Stimulated activated CD4-positive, alpha-beta T cell treated with anti-CD3 and anti-CD28 coated beads, Interleukin-4, amount 100 ng/mL, for 1 hour (primary cell): ENCODE measurements at places on chromosomes 16 and 17.

DNA sequence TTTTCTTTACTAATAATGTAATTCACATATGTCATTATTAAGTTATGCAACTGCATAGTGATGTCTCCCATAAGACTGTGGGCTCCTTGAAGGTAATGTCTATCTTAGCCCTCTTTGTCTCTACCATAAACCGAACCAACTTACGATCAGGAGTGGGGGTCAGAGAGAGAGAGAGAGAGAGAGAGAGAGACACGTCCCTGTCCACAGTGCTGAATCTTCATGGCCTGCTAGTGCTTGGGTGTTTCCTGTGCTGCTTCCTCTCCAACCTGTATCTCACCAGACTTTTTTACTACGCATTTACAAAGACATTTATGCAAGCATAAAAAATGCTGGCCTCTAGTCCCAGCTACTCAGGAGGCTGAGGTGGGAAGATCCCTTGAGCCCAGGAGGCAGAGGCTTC lies 52.2 kb upstream of the HAPSTR1 start:
- no peak for DNase-seq

DNA sequence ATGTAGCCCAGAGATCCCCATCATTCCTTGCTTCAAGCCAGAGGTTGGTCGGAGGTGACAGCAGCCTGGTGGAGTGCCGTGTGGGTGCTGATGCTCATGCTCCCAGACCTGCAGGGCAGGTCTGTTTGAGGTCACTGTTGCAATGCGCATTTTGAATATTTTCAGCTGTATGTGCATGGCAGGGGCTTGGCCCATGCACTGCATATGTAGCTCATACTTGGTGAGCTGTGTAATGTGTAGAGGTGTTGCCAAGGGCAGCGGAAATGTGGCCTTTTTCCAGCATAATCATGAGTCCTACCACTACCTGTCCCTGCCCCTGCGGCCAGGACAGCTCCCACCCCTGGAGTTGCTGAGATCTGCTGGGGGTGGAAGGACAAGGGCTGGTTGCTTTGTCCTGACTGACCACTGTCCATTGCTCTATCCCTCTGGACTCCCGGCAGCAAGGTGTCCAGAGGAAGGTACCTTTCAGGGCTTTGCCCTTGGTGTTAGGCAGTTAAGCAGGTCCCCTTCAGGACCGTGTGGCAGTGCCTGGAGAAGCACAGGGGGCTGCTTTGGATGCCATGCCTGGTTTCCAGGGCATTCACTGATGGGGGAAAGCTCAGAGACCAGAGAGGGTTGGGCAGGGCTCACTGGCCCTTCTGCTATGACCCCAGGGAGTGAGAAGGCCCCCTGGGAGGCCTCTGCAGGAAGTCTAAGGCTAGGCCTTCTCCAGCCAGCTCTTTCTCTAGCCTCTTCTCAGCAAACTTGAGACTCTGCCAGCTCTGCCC lies 215.2 kb downstream of the NTN1 start:
- DNase-seq: no peak

DNA sequence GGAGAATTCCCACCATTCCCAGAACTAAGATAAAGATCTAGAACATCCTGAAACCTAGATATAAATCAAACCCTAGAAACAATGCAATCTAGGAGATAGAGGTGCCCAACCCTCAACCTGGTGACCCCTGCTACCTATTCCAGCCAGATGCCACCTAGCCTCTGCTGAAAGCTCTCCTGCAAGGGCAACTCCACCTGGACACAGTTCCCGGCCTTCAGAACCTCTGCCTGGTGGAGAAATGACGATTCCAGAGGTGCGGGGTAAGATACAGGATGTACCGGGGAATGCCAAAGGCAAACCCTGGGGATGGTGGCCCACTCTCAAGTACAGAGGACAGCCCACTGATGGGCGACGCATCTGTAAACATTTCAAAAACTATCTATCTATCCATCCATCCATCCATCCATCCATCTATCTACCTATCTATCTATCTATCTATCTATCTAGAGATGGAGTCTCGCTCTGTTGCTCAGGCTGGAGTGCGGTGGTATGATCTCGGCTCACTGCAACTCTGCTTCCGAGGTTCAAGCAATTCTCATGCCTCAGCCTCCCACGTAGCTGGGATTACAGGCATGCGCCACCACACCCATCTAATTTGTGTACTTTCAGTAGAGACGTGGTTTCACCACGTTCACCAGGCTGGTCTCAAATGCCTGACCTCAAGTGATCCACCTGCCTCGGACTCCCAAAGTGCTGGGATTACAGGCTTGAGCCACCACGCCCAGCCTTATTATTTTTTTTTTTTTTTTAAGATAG lies 19.0 kb downstream of the MEAK7 start:
- no peak for DNase-seq

- peak; percentile 39 for DNase-seq
These were observed at the start of gene MT3 for GRCh38 chr16:56589141-56590039. MT3 (plus strand) TSS chr16:56589528; CDS start chr16:56589591, 63 bp downstream.

- peak; percentile 31 for DNase-seq
These were observed at the start of gene GJC1 for GRCh38 chr17:44829523-44830358. GJC1 (minus strand) TSS chr17:44830287; CDS start chr17:44805817, 24,470 bp downstream.

DNA sequence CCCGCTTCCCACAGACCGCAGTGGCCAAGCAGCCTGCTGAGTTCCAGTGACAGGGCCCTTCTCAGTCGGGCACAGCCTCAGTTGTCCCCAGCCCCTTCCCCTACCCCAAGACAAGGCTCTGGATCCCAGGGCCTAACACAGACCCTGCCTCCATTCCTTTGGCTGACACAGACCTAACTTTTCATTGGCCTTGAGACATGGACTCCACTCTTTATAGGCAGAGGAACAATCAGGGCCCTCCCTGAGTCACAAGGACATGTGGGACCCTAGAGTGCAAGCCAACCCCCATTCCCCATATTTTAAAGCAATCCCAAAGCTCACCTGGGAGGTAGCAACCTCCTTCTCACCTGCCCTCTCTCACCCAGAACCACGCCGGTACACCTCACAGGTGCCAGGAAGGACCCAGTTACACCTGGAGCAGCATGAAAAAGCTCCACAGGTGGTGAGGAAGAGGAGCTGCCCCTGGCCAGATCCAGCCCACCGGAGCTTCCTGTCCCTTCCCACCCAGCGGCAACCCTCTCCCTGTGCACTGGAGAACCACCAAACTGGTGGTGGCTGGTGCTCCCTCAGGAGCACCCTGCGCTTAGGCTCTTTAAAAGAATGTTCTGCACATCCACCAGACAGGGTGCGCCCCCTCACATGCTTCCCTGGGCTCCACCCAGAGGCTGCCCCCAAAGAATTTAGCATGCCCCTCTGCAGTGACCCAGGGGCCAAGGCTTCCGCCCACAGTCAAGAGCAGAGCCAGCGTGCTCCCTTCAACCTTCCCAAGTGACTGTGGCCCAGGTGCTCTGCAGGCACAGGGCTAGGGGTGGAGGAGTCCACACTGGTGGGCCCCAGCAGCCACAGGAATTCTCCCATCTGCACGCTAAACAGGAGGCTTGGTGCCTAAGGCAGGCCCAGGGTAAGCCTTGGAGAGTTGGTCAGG lies 3.4 kb downstream of the MNT start:
- DNase-seq: no peak

GRCh38 chr16:24943471-24943870 lies 71.7 kb downstream of the ARHGAP17 start:
- DNase-seq: no peak

DNA sequence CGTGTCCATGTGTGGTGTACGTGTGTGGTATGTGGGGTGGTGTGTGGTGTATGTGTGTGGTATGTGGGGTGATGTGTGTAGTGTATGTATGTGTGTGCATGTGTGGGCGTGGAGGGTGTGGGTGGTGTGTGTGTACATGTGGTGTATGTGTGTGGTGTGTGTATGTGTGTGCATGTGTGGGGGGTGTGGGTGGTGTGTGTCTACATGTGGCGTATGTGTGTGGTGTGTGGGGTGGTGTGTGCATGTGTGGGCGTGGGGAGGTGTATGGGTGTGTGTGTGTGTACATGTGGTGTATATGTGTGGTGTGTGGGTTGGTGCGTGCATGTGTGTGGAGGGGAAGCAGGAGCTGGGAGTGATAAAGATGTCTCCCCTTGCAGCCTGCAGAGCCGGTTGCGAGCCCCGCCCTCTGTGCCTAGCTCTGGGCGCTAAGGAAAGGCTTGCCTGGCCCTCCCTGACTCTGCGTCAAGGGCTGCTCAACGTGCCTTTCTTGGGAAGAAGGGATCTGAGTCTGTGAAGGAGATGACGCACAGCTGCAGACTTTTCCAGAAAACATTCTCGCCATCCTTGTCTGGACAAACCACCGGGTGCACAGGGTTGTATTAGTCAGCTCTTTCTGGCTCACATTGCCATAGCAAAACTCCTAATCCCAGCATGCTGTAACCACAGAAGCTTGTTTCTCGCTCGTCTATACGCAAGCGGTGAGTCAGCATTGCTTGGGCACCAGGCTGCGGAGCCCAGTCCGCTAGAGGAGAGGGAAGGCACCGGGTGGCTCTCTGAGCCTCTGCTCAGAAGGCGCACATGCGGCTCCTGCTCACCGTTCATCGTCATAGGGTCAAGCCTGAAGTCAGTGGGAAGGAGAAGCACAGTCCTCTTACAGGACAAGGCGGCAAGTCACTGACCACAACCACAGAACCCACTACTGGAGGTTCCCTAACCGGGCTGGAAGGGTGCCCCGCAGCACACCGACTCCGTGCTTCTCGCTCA lies 2.0 kb upstream of the CD300H start:
- DNase-seq: no peak

- DNase-seq: no peak
These were observed 7.4 kb downstream of the CDC42EP4 start for GRCh38 chr17:73304438-73304837.

GRCh38 chr16:83271970-83272575 lies 535.7 kb upstream of the HSBP1 start:
- no peak for DNase-seq

DNA sequence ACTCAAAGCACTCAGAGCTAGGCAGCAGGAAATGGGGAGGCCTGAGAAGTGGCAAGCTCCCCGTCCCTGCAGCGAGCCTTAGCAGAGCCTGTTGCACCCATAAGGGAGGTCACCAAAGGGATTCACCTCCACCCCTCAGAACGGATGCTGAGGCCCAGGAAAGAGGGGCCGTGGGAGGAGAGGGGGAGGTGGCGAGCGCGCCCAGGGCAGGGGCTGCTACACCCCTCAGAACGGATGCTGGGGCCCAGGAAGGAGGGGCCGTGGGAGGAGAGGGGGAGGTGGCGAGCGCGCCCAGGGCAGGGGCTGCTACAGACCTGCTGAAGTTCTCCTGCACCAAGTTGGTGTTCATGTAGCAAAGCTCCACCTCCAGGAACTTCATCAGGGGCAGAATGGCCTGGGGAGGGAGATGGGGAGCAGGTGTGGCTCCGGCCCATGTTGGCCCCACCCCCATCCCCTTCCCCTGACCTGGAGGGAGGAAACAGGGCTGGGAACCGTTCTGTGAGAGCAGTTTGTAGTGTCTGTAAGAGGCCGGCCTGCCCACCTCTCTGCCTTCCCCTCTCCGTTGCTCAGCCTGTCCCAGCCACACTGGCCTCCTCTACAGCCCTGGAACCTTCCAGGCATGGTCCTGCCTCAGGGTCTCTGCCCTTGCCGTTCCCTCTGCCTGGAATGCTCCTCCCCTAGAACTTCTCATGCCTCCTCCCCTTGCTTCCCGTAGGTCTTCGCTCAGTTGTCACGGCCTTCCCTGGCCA lies 11.4 kb downstream of the UNC13D start:
- DNase-seq: peak; percentile 21

DNA sequence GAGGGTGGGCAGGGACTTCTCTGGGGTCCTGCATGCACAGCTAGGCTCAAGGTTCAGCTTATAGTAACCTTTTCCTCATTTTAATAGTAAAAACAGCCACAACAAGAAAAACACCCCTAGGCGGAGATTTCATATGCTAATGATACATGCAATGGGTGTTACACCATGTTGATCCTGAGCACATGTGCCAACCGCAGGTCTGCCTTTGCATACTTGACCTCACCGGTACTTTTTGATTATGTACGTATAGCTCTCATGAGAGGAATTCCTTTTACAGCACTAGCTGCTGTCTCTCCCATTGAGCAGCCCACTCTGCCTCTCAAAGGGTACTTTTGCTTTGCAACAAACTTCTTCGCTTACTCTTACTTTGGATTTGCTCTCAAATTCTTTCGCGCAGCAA lies 1.9 kb downstream of the KRTAP4-8 start:
- DNase-seq: no peak

- DNase-seq: no peak
These were observed 61.2 kb downstream of the CLEC16A start for GRCh38 chr16:11005611-11005975.

GRCh38 chr16:1062895-1063294 lies 9.7 kb upstream of the SSTR5 start:
- no peak for DNase-seq

DNA sequence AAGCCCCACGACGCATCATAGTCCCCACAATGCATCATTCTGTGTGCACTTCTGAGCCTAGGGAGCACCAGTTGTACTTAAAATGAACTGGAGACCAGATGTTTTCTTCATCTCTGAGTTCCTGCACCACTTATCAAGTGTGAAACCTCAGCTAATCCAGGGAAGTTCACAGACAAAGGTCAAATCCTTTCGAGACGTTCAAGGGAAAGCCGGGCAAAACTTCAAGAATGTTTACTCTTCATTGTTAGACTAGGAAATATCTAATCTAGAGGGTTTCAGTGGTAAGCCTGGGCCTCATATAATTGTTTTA lies 4.6 kb upstream of the PMP22 start:
- DNase-seq: no peak

DNA sequence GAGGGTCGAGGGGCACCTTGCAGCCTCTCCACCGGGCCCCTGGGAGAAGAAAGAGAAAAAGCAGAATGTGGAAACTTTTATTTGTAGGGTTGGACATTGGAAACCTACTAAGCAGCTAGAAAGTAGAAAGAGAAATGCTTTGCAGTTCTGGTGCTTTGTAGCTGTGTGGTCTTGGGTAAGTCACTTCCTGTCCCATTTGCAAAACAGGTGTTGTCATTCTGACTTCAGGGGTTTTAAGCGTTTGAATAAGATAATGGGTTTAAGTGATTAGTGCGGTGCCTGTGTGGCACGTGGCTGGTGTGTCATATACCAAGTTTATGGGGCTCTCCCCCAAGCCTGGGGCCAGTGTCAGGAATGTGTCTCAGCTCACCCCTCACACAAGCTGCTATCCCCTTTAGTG lies 1.6 kb downstream of the CA4 start:
- no peak for DNase-seq

GRCh38 chr17:67544364-67544955 lies 167.4 kb downstream of the PITPNC1 start:
- no peak for DNase-seq

GRCh38 chr16:1295465-1295864 lies 14.0 kb upstream of the UBE2I start:
- DNase-seq: no peak

GRCh38 chr17:78715876-78716275 lies 66.2 kb downstream of the CYTH1 start:
- no peak for DNase-seq

DNA sequence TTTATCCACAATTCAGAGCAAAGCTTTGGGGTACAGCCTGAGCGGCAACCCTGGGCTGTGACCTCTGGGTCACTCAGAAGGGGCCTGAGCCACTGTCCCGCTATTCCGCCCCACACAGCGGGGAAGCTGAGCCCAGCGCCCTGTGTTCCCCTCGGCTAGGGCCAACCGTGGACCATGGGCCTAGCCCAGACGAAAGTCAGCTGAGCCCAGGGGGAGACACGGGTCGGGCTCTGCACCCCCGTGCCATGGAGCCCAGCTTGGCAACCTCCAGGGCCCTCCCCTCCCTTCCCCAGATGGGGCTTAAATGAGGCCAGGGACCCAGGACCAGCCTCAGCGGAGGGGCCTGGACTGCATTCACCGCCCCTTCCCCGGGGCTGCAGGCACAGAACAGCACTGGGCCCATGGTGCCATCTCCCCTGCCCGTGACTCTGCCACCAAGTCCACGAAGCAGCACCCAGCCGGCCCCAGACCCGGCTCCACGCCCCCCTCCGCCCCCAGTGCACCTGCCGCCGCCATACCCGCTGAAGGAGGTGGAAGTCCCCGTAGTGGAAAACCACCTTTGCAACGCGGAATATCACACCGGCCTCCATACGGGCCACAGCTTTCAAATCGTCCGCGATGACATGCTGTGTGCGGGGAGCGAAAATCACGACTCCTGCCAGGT lies 1.8 kb downstream of the TPSD1 start:
- no peak for DNase-seq
